HS-27A (cell line): ENCODE measurements at places on chromosomes 5 and 9.

GRCh38 chr5:11334404-11334803 lies 569.8 kb downstream of the CTNND2 start:
- no peak for DNase-seq

GRCh38 chr5:36365896-36366295 lies 64.2 kb upstream of the RANBP3L start:
- DNase-seq = no peak

DNA sequence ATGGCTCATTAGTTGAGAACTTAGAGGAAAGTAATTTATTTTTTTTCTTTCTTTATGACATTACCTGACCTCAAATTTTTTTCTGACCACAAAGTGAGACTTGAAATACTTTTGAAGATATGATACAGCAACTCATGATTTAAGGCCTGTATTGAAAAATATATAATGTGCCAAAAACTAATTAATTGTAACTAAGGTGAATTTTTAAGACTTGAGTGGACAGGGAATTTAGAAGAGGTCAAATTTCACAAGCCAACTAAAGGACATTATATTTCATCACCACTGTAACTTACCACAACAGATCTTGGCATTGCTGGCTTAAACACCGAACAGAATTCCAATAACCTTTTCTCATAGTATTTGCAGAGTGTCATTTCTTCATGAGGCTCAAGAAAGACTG lies 1.8 kb downstream of the CCNH start:
- DNase-seq = no peak

DNA sequence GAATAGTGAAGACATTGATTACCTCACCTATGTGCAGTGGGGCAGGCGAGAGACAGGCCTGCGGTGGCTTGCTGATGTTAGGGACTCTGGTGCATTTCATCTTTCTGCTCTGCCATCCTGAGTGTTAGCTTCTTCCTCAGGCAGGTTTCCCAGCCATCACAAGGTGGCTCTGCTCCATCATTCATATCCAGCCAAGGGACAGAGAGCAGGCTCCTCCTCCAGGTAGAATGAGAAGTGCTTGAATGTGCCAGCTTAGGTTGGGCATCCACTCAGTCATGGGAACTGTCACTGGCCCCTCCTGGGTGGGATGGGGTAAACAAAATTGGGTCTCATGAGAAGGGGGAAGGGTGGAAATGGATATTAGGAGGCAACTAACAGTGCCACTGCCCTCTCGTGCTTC lies 24.8 kb downstream of the GPR107 start:
- DNase-seq = no peak

- DNase-seq = no peak
Observed at GRCh38 chr9:82109626-82110025, 121.1 kb downstream of the SPATA31D1 start.

DNA sequence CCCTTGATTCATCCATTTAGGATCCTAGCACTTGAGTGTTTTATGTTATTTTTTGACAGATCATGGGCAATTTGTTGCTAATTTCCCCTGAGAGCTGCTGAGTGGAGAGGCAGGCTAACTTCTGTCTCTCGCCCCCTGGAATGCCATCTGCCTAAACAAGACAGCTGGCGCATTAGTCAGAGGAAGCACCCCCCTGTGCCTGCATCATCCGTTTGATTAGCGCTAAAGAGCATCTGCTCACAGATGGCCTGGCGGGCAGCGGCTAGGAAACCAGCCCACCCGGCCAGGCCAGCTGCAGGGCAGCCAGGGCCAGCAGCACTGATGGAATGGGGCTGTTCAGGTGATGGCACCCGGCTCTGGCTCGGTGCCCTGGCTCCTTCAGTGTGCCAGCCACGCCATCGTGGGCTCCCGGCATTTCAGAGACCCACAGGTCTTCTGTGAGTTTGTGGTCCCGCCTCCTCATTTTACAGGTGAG lies 22.9 kb upstream of the ASS1 start:
- no peak for DNase-seq

- DNase-seq = no peak
Observed at GRCh38 chr5:109923205-109923604, 233.5 kb downstream of the MAN2A1 start.

DNA sequence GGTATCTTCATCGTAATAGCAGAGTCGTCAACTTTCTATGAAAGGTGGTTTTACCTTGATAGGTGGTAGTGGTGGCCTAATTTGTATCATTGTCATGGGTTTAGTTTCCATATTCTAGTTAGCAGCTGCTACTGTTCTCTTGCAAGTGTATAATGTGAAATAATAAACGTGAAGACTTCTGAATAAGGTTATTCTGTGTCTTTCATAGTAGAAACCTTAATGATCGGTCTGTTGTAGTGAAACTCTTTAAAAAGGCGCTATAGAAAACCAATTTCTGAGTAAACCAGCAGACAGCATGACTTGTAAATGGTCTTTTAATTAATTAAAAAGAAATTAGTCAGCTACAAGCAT lies 1.6 kb downstream of the SET start:
- no peak for DNase-seq

GRCh38 chr9:22817181-22817580 lies 370.6 kb downstream of the DMRTA1 start:
- DNase-seq = no peak

DNA sequence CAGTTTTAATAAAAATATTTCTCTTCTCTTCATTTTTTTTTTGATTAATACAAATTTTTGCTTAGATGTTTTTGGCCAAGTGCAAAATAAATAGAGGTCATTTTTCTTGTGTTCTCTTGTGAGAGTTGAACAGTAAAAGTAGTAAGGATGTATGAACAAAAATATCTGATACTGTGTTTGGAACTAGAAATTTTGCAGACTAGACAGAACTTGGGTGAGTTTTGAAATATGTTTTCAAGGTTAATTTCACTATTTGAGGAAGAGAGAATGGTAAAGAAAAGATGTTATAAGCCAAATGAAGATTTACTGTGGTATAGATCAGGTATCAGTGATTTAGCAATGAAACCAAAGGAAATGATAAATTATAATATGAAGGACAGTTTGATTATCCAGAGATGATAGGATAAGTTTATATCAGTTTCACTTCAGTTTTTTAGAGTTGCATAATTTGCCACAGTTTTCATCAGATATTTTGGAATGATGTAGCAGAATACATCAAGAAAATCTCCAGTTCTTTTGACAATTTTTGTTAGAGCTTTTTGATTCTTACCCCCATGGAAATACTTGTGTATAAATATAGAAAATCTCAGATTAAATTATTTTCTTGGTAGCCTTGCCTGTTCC lies 147.9 kb upstream of the VCAN start:
- no peak for DNase-seq

- no peak for DNase-seq
Observed at GRCh38 chr5:75656311-75657003, 45.2 kb downstream of the ANKDD1B start.

DNA sequence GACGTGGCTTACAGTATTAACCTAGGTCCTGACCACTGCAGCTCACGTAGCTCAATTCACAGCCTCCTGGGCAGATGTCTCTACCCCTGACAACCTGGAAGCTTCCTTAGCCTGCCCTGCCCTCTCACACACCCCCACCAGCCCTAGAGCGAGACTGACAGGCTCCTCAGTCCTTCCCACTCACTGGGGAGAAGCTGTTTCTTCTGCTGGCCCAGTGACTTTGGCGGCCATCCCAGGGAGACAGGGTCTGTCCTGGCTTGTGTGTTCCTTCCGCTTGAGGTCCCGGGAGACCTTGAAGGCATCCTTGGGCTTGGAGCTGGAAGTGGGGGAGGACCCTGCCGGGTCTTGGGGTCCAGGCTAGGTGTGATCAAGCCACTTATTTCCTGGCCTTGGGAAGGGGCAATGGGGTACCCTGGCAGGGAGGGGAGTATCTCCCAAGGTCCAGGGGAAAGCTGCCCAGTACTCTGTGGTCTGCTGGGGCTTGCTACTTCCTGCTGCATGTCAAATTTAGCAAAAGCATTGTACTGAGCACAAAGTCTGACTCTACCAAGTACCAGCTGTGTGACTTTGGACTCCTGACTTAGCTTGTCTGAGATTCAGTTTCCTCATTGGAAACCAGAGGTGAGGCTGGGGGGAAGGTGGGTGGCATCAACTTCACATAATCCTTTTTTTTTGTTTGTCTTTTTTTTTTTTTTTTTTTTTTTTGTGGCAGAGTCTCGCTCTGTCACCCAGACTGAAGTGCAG lies 1.9 kb downstream of the MIGA2 start:
- no peak for DNase-seq

DNA sequence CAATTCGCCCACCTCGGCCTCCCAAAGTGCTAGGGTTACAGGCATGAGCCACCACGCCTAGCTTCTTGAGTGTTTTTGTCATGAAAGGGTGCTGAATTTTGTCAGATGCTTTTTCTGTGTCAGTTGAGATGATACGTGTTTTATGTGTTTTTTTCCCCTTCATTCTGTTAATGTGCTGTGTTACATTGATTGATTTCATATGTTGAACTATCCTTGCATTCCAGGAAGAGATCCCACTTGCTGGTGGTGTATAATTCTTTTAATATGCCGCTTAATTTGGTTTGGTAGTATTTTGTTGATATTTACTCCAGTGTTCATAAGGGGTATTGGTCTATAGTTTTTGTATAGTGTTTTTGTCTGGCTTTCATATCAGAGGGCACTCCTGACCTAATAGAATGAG lies 13.6 kb downstream of the ZBTB43 start:
- DNase-seq = no peak

DNA sequence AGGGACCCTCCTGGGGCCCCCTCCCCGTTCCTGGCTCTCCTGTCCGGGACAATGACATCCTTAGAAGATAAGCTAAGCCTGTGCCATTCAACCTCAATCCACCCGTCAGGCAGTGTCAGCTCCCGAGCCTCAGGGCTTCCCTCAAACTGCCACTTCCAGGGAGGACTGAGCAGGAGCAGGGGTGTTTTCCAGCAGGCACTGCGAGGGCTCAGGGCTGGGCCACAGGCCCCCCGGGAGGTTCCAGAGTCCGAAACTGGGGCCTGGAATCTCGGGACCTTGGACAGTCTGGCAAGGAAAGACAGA lies 26.2 kb downstream of the LHX3 start:
- no peak for DNase-seq

GRCh38 chr9:93116072-93116961 lies 17.7 kb downstream of the NINJ1 start:
- no peak for DNase-seq

DNA sequence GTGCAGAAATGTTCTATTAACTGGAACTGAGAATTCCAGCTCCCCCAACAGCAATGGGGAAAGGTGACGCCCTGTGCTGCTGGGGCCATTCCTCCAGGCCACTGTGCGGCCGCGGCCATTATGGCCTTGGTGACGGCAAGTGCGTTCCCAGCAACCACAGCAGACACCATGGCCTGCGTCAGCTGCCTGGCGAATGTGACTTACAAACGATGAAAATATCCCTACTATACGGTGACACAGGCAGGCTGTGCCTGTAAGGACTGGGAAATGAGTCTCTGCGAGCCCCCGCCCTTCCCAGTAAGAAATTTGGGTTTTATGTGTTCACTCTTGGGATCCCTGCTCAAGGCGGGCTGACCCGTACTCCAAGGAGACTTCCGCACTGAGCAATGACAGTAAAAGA lies 20.6 kb downstream of the CLPTM1L start:
- DNase-seq = no peak

DNA sequence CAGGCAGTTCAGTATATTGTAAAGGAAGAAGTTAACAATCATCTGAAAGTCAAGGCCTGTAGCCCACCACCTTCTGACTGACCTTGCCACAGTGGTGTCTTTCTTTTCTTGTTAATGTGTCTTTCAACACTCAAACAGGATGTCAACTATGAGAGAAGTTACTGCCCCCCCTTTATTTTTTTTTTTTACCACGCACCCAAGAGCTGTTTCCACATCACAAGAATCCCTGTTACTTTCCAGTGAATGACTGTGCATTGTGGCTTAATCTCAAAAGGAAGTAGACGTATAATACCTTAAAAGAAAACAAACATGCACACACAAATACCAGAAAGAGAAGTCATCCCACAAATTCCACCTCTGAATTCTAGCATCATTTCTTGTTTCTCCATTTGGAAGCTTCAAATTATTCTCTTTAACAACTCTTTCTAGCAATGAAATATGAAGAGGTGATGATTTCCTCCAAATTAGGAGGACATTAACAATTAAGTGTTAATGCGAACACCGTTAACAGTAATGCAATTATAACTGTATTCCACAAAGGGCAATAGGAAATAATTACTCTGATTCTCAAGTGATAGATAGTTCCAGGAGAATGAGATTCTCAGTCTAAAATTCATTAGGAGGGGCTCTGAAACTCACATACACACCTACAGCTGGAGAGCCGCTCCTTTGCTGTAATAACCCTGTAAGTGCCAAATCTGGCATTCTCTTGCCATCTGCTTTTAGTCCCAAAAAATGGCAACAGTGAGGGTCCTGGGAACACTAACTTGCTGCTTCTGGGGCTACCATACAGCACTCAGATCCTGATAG lies 201.0 kb downstream of the EFNA5 start:
- DNase-seq = no peak

- DNase-seq = peak; percentile 9
Observed at GRCh38 chr9:72581694-72582093, 60.3 kb downstream of the TMC1 start.

GRCh38 chr9:4339836-4340560 lies 40.1 kb upstream of the GLIS3 start:
- DNase-seq = no peak

- peak; percentile 17 for DNase-seq
Observed at GRCh38 chr5:168987543-168988300, 313.2 kb downstream of the SLIT3 start.

DNA sequence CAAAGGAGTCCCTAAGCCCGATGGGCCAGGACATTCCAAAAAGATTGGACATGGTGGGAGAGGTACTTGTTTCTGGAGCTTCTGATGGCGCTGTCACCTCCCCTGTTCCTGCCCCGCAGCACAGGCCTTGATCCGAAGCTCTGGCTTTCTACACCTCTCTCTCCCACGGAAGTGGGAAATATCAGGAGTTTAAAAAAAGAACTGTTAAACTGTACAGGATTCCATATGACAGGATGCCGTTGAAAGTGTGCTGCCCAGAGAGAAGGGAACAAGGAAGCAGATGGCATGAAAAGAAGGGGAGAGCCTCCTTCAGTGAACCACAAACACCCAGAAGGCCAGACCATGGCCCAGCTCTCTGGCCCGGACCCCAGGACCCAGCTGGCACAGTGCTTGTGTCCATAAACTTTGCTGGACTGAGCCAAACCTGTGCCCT lies 26.8 kb upstream of the SLC2A8 start:
- no peak for DNase-seq

GRCh38 chr5:74177961-74178360 lies 462.6 kb downstream of the ENC1 start:
- DNase-seq = no peak

GRCh38 chr5:8828596-8829322 lies 717.1 kb downstream of the SEMA5A start:
- no peak for DNase-seq

DNA sequence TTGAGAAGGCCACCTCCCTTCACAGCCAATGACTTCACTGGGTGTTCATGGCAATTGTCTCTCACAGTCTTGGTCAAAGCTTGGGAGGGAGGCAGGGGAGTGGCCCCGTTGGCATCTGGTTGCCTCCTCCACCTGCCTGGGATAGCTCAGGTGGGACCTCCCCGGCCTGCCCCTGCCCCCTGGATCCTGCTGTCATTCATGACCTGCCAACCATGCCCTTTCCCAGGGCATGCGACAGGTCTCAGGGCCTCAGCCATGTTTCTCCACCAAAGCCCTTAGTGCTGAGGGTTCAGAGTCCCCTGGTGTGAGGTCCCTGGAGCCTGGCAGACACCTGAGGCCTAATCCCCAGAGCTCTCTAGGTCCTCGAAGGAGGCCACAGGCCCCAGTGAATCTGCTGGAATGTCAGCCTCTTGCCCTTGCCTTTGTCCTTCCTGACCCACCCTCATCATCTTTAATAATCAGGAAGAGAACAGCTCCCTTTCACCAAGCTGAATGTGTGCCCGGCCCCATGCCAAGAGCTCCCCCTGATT lies 5.6 kb downstream of the DAB2IP start:
- DNase-seq = no peak
